ENCODE measurements at places on chromosomes 13 and 19.

DNA sequence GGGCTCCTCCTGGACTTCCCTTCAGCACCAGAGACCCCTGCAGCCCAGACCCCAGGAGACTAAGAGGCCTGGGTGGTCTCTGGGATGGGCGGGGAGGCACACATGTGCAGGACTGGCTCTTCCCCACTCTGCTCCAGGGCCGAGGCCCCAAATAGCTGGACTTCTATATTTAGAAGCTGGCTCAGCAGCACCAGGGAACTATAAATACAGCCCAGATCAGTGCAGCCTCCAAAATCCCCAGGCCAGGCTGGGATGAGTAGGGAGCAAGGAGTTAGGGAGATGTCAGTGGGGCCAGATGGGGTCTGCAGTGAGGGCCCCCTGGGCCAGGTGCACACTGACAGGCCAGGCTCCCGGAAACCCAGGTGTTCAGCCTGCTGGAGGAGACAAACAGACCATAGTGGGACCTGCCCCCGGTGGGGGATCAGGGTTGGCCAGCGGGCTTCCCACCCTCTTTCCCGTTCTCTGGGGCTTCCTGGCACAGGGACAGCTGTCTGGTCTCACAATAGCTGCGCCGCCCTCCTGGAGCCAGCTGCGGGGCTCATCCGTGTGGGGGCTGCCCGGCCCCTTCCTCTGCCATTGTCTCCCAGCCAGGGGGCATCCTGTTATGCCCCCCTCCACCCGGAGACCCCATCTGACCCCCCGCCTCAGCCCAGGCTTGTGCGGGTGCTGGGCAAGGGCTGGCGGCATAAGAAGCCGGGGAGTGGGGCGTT is 5.5 kb upstream of the ADGRE5 start:
- no peak for DNase-seq

DNA sequence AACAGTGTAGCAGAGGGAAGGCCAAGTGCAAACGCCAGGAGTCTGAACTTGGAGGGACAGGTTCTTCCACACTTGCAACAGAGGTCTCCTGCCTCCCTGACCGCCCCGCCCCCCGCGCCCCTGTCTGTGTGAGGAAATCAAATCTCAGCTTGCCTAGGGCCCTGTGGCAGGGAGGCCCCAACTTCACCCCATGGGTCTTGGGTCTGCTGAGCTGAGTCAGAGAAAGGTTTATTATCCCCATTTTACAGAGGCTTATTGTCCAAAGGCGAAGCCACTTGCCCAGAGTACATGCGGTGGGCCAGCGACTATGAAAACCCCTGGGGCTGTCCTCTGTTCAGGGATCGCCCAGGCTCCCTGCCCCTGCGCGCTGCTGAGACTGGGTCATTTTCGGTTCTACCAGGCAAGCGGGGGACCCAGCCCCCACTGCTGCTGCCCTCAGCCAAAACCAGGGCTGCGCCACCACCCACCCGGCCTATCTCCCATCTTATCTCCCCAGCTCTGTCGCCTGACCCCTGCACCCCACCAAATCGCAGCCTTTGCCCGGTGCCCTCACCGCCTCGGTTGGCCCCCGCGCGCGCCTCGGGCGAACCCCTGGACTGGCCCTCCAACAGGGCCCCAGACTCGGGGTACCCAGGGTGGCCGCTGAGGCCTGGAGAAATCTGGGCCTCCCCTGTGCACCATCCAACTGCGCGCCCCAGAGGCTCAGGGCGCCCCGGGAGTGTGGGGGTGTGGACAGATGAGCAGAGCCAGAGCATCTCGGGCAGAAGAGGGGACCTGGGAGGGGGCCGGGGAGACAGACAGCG is 850 bp upstream of the CERS4 start:
- DNase-seq = peak; percentile 46

GRCh38 chr13:23986619-23987018 is 89.3 kb upstream of the C1QTNF9B start:
- DNase-seq = no peak

GRCh38 chr19:7507884-7508283 is 8.0 kb upstream of the ZNF358 start:
- DNase-seq = no peak

DNA sequence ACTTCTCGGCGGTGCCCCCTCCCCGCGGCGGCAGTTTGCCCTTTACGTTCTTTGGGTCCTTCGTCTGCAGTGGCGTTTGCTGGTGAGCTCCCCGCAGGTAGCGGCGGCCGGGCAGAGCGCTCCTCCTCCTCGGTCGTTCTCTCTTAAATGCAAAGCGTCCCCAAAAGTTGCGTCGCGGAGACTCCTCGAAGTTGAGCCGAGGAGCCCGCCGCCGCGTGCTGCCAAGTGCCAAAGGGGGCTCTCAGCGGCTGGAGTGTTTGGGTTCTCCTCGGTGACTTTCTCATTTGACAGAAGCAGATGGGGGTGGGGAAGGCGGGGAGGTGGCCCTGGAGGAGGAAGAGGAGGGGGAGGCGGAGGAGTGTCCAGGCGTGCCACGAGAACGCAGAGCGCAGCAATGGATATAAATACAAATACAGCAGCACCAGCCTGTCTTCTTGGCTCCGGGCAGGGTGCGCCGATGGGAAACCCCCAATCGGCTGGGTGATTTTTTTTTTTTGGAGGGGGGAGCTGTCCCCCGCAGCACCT is at the start of gene SOX21:
Gene SOX21, minus strand, starts transcription at position 259 of the 525 bp plus-strand sequence. CDS start 496 bp downstream, outside the sequence.
- no peak for DNase-seq

GRCh38 chr13:113862931-113863523 is 849 bp downstream of the GAS6 start:
- DNase-seq = no peak

DNA sequence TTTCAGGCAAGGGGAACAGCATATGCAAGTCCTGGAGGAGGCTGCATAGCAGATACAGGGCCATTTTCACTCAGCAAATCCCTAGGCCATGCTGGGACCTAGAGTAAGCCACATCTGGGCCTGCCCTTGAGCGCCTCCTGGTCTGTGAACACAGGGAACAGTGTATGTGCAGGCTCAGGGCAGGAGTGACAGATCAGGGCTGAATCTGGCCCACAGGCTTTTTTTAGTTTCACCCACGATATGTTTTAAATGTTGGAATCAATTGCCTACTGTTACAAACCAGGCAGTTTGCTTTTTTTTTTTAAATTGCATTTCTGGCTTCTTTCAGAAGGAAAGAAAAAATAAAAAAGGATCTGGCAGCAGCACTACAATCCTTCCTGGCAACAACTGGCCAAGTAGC is 1.5 kb upstream of the TMEM145 start:
- no peak for DNase-seq

- no peak for DNase-seq
These were observed 12.8 kb downstream of the COL4A1 start for GRCh38 chr13:110294146-110294545.
